Stromal cell of bone marrow (primary cell): ENCODE measurements at places on chromosomes 2 and 18.

DNA sequence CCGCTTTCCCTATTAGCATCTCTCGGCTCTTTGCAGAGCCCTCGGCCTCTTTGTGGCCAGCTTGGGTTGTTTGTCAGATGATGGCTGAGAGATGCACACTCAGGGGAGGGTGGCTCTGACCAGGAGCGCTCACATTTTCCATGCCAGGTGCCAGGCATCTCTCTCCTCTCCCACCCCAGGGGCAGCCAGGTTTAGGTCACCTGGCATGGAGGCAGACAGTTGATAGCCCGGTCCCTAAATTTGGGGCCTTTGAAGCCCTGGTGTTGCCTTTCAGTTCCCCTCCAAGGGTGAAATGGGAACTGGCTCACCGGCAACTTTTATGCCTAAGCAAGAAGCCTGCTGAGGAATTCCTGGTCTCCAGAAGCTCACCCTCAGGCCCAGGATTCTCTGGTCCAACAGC lies 19.1 kb downstream of the LBH start:
- DNase-seq, result no peak

GRCh38 chr18:8948471-8949149 lies 153.9 kb upstream of the NDUFV2 start:
- peak; percentile 63 for DNase-seq

DNA sequence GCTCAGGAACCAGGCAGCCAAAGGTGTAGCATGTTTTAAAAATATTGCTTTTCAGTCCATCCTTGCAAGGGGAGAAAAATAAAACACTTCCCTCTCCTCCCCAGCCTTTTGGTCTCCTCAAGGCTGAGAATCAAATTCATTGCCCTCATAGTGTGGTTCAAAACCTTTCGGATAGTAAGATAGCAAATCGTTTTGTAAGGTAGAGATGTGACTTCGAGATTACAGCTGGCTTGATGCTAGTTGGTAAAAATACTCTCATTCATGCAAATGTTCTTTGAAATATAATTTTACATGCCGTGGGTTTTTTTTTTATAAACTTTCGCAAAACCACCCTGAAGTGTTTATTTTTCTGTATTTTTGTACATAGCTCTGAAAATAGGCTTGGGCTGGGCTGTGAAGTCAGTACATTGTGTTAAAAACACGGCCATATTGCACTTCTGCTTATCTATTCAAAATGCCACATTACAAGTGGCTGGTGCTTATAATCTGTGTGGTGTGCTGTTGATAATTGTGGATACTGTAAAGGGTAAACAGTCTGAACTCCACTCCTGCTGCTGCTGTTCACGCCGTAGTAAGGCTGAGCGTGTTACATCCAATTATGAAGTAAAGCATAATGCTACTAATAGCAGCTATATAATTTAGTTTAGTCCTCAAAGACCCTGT lies 172.0 kb upstream of the SIX3 start:
- no peak for DNase-seq

DNA sequence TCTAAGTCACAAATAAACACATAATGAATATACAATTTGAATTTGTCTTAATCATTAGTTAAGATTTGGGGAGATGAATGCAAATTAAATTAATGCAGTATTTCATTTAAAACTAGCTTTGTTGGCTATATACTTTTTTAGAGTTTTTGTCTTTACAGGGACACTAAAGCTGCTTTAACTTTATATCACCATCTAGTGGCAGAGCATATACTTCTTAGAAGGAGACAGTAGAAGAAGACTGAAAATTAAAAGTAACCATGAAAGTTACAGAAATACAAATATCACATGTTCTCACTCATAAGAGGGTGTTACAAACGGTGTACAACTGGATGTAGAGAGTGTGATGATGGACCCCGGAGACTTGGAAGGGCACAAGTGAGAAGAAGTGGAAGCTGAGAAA lies 268.3 kb upstream of the NETO1 start:
- DNase-seq, result no peak

- no peak for DNase-seq
Observed at GRCh38 chr2:18721038-18721922, 131.9 kb upstream of the NT5C1B start.

- no peak for DNase-seq
Observed at GRCh38 chr2:160210599-160211138, 10.6 kb upstream of the ITGB6 start.

DNA sequence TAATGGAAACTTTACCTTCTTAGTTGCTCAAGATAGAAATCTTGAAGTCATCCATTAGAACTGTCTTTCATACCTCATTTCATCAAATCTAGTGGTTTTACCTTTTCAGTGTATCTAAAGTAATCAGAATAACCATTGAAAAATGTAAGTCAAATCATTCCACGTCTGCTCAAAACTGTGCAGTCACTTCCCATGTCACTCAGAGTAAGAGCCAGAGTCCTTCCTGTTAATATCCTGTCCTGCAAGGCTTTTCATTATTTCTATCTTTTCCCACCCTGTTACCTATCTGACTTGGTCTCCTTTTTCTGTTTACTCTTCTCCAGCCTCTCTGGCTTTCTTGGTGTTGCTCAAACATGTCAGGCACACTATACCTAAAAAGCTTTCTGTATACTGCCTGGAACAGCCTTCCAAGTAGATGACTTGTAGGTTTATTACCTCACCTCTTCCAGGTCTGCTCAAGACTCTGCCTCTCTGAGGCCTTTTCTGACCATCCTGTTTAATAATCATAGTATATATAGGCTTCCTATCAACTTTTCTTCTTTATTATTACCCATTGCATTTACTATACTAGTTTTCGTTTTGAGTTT lies 3.4 kb downstream of the C2orf69 start:
- DNase-seq, result no peak

DNA sequence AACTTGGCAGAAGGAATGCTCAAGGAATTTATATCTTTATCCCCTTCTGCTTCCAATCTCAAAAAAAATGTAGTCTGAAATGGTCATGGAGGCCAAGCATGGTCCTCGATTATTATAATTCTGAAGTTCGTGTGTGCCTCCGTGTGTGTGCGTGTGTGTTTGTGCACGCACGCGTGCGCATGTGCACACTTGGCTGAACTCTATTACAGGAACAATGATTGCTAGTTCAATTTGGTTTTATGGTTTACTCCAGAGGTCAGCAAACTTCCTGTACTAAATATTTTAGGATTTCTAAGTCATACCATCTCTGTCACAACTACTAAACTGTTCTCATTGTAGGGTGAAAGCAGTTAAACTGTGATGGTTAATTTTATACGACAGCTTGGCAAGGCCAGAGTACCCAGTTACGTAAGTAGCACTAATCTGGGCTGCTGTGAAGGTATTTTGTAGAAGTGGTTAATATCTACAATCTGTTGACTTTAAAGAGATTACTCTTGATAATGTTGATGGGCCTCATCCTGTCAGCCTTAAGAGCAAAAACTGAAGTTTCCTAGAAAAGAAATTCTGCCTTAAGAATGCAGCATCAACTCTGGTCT lies 5.8 kb upstream of the MARCHF7 start:
- no peak for DNase-seq

- peak; percentile 34 for DNase-seq
Observed at GRCh38 chr2:86249579-86250391, 50.5 kb downstream of the MRPL35 start.

DNA sequence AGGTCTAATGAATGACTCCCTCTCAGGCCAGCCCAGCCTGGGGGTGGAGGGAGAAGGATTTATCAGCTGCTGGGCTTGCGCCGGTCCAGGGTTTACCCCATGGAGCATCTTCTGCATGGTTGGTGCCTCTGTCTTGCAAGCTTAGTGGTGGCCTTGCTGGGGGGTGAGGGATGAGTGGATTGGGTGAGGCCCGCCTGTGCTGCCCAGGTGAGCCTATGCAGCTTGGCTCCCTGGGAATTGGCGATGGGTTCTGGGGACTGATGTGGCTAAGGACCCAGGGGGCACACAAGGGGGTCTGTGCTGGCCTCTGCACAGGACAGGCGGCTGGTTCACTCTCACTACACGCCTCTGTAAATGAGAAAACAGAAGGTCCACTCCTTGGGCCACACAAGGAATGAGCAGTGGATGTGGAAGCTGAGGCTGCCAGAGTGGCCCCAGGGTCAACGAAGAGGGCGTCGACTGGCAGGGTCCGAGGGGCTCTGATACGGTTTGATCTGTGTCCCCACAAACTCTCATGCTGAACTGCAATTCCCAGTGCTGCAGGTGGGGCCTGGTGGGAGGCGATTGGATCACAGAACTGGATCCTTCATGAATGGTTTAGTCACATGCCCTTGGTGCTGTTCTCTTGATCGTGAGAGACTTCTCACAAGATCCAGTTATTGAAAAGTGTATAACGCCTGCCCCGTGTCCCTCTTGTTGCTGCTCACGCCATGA lies 151.6 kb upstream of the HDAC4 start:
- no peak for DNase-seq

- DNase-seq, result no peak
Observed at GRCh38 chr18:55584201-55584600, 3.8 kb downstream of the TCF4 start.
